ENCODE measurements at places on chromosomes 5 and 9.
A peak's percentile ranks its signal among the peaks of the same experiment; 100 is the strongest.

- DNase-seq, result no peak
Measured at GRCh38 chr5:89211836-89212235, 328.9 kb upstream of the MEF2C start.

GRCh38 chr5:160463740-160464465 is 42.2 kb downstream of the PTTG1 start:
- no peak for DNase-seq

DNA sequence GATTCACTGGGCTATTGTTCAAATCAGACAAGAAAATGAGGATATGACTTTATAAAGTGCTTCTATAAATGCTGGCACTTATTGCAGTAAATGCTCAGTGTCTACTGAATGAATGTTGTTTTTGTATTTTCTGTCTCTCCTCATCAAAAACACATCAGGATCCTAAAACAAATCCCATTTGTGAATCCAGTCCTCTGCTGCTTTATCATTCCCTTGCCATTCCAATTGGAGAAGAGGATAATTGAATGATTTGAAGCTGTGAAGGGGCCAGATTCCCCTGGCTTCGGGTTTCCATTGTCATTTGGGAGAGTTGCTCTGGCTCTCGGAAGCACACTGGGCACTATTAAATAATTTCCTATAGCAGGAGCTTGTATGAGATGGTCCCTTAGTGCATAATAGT is 666.8 kb downstream of the ACTL7B start:
- no peak for DNase-seq

DNA sequence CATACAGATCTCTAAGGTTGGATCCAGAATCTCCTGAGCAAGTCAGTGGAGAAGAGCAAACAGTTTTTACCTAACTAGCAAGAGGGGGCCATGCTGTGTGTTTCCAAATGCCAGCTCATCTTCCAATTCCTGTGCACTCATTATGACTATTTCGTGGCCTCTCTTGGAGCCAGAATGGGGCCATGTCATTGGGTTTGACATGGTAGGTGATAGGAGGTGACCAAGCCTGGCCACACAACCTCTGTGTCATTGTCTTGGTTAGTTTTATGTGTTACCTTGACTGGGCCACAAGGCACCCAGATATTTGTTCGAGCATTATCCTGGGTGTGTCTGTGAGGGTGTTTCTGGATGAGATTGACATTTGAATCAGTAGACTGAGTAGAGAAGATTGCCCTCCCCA is 206.2 kb downstream of the HSPA4 start:
- DNase-seq, result no peak

GRCh38 chr5:67591491-67591890 is 394.9 kb upstream of the CD180 start:
- DNase-seq, result no peak

DNA sequence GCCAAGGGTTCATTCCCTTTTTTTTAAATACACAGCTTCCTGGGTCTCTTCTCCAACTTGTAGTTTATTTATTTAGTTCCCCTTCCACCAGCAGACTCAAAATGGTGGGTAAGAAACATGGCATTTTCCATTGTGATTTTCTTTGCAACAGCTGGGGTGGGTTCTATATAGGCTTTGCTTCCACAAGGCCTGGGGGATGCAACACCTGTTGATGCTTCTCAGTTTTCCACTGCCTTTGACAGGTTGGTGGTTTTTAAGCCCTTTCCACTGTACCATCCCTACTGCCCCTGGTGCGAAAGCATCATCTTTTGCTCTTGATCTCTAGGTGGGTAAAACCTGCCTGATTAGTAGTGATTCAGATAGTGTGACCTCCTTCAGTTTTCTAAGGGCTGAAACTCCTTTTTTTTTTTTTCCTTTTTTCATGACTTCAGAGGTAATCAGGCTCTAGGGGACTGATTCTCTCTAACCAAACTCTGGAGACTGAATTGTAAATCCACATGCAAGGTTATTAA is 8.5 kb downstream of the KDM3B start:
- no peak for DNase-seq

GRCh38 chr5:157842787-157843186 is 16.2 kb downstream of the CLINT1 start:
- no peak for DNase-seq

- peak; percentile 14 for DNase-seq
Measured at GRCh38 chr9:129619787-129620668, 873 bp downstream of the C9orf50 start.

- DNase-seq, result no peak
Measured at GRCh38 chr5:89338935-89339334, 456.0 kb upstream of the MEF2C start.

DNA sequence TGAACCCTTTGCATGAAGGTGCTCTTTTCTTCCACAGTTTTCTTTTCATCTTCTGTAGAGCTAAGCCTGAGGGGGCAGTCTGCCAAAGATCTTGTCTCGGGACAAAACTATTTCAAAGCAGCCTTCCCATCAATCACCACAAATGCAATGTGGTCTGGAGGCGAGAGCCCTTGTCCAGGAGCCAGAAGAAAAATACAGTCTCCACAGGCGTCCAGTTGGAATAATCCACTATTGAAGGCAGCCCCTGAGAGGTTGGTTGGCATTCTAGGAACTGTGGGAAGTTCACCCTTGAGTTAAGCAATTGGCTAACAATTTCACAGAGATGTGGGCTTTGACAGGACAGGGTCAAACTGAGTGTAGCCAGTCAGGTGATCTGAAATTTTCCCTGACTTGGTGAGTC is 72.0 kb downstream of the SEMA6A start:
- no peak for DNase-seq

- DNase-seq, result no peak
Measured at GRCh38 chr9:114163517-114163951, 8.2 kb downstream of the COL27A1 start.

GRCh38 chr5:135018457-135018856 is 15.6 kb downstream of the PITX1 start:
- no peak for DNase-seq

Data from NCI-H2227 treated with DMSO at 0.1 percent for 48 hours (cell line).